ENCODE measurements at places on chromosomes 12 and 14.

- H3K27me3 ChIP-seq = no peaks in the 10 kb centered on the region
- H3K36me3 ChIP-seq = no peaks in the 10 kb centered on the region
- no peak for DNase-seq
- peak overlapping the region; percentile 80 for H3K27ac ChIP-seq
- peaks cover 90% of the 10 kb centered on the region for H3K4me1 ChIP-seq
Measured at GRCh38 chr12:32501835-32502333, 102.5 kb downstream of the FGD4 start.

DNA sequence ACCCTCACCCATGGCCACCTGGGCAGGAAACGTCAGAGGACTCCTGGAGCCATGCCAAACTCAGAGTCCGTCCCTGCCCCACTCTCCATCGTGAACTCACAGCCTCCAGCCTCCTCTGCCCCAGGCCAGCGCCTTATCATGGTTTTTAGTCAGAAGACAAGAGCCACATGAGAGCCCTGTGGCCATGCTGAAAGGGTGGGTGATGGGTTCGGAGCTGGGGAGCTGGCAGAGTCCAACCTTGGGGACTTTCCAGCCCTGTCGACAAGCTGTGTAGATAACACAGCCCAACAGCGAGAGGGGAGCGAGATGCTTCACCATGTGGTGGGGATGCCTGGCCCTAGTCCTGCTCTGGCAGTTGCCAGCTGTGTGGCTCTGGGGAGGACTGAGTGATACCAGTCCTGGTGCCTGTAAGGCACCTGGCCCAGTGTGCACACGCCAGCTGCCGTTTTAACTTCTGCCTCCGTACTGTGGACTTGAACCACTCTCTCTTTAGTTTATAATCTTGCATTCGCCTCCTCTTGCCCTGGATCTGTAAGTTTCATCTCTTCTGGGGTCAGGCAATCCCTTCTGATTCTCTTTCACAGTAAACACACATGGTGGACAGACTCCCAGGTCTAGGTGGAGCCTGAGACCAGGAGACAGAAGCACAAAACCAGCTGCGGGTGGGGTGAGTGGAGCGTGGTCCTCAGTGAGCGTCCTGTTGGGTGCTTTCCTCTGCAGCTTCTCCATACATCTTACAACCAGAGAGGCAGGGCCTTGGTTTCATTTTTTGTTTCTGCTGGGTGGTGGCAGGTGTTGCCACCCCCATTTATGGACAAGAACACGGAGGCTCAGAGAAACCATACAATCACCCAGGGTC, 55.3 kb downstream of the RIN3 start:
- DNase-seq = peak; percentile 70
- peaks cover 21% of the 10 kb centered on the region for H3K36me3 ChIP-seq
- H3K27ac ChIP-seq = peak overlapping the region; percentile 43
- peaks cover 39% of the 10 kb centered on the region for H3K4me1 ChIP-seq
- H3K4me3 ChIP-seq = no peak overlapping the region

DNA sequence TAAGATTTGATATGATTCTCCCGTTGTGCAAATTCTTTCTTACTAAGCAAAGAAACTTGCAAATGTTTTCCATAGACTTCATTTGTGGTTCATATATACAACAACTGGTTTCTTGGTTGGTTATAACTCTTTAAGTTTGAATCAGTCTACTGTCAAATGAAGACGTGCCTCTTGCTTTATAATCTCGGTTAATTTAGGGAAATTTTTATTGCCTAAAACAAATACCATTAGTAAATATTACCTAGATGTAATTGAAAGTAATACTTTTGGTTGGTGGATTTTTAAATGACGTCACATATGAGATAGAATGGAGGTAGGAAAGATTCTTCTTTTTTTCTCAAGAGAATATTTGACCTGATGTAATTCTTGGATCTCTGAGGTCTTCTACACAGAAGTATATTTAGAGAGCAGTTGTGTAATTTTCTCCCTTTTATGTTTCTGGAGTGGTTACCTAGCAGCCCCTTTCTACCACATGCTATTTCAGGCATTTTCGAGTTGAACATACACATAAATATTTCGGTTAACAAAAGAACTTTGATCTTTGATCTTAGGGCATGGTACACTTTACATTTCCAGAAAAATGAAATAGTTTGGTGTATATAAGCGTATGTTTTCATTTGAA, 1.7 kb downstream of the ATF7IP start:
- H3K36me3 ChIP-seq = peaks cover 15% of the 10 kb centered on the region
- H3K4me3 ChIP-seq = peak overlapping the region; percentile 85
- no peak for DNase-seq
- H3K27ac ChIP-seq = peak overlapping the region; percentile 99

DNA sequence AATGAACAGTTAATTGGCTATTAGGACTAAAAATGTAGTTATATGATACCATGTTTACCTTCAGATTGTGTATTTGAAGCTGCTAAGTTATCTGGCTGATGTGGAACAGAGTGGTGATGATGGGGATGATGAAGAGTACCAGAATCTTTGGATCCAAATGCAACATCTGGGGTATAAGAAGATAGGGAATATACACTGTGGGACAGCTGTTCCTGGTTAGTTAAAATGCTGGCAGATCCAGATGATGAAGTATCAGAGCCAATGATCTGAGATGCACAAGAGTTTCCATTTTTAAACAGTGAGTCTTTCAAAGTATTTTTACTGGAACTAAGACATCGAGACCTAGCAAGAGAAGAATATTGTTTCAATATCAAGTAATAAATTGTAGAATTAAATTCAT, 31.6 kb downstream of the SENP1 start:
- peaks cover 4% of the 10 kb centered on the region for H3K4me1 ChIP-seq
- no peak overlapping the region for H3K27ac ChIP-seq
- no peak for DNase-seq
- H3K36me3 ChIP-seq = peaks cover 65% of the 10 kb centered on the region

- H3K27me3 ChIP-seq = peaks cover 84% of the 10 kb centered on the region
- DNase-seq = no peak
Measured at GRCh38 chr14:95897280-95897679, 20.6 kb downstream of the TUNAR start.

GRCh38 chr12:89208661-89209096, 143.6 kb downstream of the DUSP6 start:
- H3K36me3 ChIP-seq = no peaks in the 10 kb centered on the region
- no peak overlapping the region for H3K27ac ChIP-seq
- H3K4me1 ChIP-seq = peaks cover 24% of the 10 kb centered on the region
- no peaks in the 10 kb centered on the region for H3K27me3 ChIP-seq

DNA sequence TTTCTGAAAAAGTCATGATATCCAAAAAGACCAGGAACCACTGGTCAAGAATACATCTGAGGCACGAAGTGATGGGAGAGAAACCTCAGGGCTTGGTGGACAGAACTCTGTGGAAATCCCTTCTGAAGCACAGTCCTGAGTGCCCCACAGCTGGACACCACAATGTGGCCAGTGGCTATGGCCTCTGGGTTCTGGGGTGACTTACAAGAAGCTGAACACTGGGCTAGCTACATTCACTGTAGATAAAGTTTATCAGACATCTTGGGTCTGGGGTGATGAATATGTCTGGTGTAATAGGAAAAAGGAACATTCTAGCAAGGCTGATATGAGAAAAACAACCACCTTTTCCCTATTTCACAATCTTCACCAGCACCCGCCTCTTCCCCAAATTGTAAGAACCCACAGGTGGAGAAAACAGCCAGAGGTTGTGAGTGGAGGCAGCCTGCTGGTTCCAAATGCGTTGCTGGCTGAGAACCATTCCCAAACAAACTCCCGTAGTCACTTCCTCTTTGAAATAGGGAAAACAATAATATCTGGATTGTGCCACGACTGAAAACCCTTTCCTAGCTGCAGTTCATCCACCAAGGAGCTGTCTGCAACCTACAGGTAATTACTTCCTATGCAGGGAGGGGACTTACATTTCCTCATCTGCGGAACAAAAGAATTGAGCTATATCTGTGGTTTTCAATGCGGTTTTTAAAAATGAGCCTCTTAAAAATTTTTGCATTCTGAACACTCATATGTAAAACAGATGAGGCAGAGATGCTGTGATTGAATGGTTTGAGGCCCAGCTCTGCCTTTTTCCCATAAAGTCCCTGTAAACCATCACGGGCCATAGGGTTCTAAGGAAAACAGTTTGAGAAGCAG, 193.6 kb downstream of the SLC41A2 start:
- no peak overlapping the region for H3K4me3 ChIP-seq
- H3K4me1 ChIP-seq = no peaks in the 10 kb centered on the region
- no peaks in the 10 kb centered on the region for H3K36me3 ChIP-seq
- no peak overlapping the region for H3K27ac ChIP-seq
- H3K27me3 ChIP-seq = no peaks in the 10 kb centered on the region

DNA sequence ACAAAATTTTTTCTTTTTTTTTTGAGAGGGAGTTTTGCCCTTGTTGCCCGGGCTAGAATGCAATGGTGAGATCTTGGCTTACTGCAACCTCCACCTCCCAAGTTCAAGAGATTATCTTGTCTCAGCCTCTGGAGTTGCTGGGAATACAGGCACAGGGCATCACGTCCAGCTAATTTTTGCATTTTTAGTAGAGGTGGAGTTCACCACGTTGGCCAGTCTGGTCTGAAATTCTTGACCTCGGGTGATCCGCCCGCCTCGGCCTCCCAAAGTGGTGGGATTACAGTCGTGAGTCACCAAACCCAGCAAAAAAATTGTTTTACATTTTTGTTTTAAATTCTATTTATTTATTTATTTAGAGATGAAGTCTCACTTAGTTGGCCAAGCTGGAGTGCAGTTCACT, 4.7 kb upstream of the SLC2A14 start:
- H3K4me1 ChIP-seq = no peaks in the 10 kb centered on the region
- H3K4me3 ChIP-seq = no peak overlapping the region

DNA sequence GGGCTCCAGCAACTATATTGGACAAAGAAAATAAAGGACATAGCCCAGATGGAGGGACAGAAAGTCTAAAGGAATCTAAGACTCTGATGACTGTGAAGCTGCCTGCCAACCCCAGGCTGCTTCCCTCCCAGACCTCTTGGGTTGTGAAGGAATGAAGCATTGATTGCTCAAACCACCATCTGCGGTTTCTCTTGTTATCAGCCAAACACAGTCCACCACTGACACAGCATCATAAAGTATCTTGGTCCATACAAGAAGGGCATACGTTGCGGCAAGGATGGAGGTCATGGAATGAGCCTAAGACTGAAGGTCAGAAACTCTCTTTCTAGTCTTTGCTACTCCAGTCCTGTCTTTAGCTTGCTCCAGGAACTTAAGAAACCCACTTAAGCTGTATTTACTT, 58.5 kb upstream of the PLXNC1 start:
- no peaks in the 10 kb centered on the region for H3K36me3 ChIP-seq
- no peak overlapping the region for H3K4me3 ChIP-seq
- H3K27me3 ChIP-seq = no peaks in the 10 kb centered on the region
- DNase-seq = no peak

- no peaks in the 10 kb centered on the region for H3K27me3 ChIP-seq
- no peak overlapping the region for H3K4me3 ChIP-seq
- no peaks in the 10 kb centered on the region for H3K36me3 ChIP-seq
- peaks cover 39% of the 10 kb centered on the region for H3K4me1 ChIP-seq
- no peak overlapping the region for H3K27ac ChIP-seq
Measured at GRCh38 chr12:19912991-19913390, 455.3 kb upstream of the PDE3A start.

GRCh38 chr12:117472983-117473382, 111.6 kb upstream of the NOS1 start:
- H3K27me3 ChIP-seq = peaks cover 21% of the 10 kb centered on the region
- no peak for DNase-seq
- no peaks in the 10 kb centered on the region for H3K4me1 ChIP-seq

DNA sequence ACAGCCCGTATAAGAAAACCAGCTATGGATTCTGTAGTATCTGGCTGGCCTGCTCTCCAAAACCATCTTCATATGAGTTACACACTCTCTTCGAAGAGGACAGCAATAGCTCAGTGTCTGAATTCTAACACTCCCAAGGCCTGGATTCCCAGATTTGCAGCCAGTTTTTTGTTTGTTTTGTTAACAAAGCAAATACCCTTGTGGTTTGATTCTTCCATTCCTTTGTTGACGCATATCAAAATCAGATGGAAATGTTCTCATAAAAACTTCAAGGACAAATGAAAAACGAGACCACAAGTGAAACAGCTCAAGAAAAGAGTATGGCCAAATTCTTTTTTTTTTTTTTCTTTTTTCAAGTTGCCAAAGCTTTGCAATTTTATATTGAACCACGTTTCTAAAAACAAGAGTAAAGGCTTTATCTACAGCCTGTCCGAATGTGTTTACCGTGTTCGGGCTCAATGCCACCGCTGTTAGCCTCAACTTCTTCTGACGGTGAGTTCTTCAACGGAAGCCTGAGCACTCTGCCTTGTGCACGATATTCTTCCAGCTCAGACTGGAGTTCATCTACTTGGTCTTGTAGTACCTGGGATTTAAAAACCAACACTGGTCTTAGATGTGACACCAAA, 67.5 kb downstream of the NIN start:
- H3K4me3 ChIP-seq = no peak overlapping the region
- DNase-seq = no peak
- no peaks in the 10 kb centered on the region for H3K27me3 ChIP-seq
- peaks cover 89% of the 10 kb centered on the region for H3K36me3 ChIP-seq

DNA sequence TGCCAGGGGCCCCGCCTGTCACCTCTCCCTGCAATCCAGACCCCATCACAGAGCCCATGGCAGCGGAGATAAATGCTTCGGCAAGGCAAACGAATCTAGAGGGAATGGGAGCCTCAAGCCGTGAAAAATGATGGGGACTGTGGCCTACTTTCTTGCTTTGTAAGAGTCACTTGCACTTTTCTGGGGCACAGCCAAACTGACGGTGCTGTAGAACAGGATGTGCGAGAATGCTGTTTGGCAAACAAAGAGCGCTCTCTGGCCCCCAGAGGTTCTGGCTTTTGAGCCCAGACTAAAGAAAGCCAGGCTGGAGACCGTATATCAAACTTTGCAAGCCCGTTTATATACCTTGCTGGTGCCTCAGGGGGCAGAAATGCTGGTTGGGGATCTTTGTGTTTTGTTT, 108.7 kb downstream of the CACNA1C start:
- DNase-seq = peak; percentile 81
- no peaks in the 10 kb centered on the region for H3K36me3 ChIP-seq
- no peak overlapping the region for H3K4me3 ChIP-seq
- H3K27ac ChIP-seq = peak overlapping the region; percentile 85
- H3K27me3 ChIP-seq = no peaks in the 10 kb centered on the region
- peaks cover 80% of the 10 kb centered on the region for H3K4me1 ChIP-seq

DNA sequence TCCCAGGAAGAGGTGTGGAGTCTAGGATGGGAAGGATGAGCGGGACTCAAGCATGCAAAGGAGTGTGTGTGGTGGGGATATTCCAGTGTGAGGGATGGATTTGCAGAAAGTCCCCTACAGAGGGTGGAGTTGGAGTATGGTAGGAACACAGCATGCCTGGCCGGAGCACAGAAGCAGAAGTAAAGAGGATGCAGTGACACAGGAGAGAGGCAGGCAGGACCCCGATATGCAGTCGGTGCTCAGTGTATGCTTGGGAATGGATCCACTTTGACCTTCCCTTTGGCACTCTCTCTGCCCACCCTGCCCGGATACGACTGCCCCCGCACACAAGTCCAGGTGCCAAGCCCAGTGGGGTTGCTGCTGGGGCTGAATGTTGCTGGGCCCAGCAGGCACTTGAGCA, 21.3 kb downstream of the WSCD2 start:
- no peak overlapping the region for H3K27ac ChIP-seq
- H3K4me1 ChIP-seq = peaks cover 15% of the 10 kb centered on the region
- H3K27me3 ChIP-seq = peaks cover 20% of the 10 kb centered on the region
- no peak for DNase-seq
- no peaks in the 10 kb centered on the region for H3K36me3 ChIP-seq
- H3K4me3 ChIP-seq = no peak overlapping the region

GRCh38 chr12:117629454-117629853, 268.0 kb upstream of the NOS1 start:
- H3K27ac ChIP-seq = no peak overlapping the region
- H3K27me3 ChIP-seq = peaks cover 42% of the 10 kb centered on the region
- H3K4me3 ChIP-seq = no peak overlapping the region
- no peaks in the 10 kb centered on the region for H3K36me3 ChIP-seq
- DNase-seq = no peak

GRCh38 chr12:114206525-114206924, 199.4 kb downstream of the TBX5 start:
- no peaks in the 10 kb centered on the region for H3K4me1 ChIP-seq
- no peak overlapping the region for H3K27ac ChIP-seq
- peaks cover 20% of the 10 kb centered on the region for H3K27me3 ChIP-seq
